ENCODE measurements at places on chromosomes 7 and 10.

- DNase-seq: no peak
These were observed 163.7 kb downstream of the SRPK2 start for GRCh38 chr7:105224884-105225651.

DNA sequence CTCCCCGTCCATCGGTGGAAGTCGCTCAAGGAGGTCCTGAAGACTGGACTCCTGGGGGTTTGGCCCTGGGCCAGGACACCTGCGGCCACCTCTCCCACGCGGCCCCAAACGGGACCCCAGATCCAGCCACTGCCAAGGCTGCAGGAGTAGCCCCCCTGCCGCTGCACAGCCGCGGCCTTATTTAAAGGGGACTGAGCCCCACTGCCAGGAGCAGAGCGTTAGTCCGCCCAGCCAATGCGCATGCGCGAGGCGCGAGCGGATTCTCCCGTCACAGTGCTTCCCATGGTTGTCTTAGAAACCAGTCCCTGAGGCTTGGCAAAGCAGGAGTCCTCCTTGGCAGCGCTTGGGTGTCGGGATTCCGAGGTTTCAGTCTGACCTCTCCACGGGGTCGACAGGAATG lies 320.0 kb downstream of the ZNF716 start:
- no peak for DNase-seq

DNA sequence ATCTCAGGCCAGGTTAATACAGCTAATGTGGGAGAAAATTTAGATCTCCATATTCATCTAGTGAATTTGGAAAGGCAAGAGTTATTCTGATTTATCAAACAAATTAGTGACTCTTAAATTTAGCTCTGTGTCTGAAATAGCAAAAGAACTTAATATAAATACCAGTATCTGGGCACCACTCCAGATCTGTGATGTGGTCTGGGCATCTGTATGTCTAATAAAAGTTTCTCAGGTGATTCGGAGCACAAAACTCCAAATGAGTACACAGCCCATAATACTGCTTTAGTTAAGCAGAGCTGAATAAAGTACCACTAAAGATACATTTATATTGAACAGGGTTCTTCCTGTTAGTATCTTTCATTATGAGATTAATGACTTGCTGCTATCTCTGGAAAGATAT lies 261.4 kb downstream of the BAMBI start:
- no peak for DNase-seq

DNA sequence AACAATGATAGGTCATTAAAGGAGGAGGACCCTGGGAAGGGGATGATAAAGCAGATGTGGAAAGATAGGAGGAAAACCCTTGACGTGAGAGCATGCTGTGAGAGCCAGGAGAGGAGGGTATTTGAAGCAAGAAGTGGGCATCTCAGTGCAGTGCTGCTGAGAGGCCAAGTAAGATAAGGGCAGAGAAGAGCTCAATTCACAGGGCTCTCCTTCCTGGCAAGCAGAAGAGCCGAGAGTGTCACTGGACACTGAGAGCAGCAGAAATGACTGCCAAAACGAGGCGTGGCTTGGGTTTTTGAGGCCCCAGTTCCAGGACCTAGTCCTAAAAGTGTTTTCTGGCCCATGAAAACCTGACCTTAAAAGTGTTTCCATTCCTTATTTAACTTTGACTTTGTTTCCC lies 213.5 kb downstream of the LHFPL3 start:
- DNase-seq: no peak

GRCh38 chr7:40680657-40681056 lies 545.9 kb downstream of the SUGCT start:
- DNase-seq: no peak

DNA sequence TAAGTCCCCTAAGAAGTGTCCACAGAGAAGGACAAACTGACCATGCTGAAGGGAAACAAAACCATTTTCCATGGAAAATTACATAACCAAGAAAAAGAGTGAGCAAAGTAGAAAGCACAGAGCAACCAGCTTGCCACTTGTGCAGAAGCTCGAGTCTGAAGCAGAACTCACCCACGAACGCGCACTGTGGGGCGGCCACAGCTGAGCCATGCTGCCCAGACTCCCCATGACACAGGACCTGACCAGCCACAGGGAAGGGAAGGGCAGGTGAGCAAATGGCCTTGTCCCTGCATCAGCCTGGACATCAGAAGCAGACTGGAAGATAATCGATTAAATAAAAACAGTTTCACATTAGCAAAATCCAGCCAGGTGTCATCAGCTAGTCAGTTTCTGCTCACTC lies 95.7 kb downstream of the TCERG1L start:
- no peak for DNase-seq

GRCh38 chr7:140446467-140446866 lies 32.8 kb downstream of the MKRN1 start:
- no peak for DNase-seq

DNA sequence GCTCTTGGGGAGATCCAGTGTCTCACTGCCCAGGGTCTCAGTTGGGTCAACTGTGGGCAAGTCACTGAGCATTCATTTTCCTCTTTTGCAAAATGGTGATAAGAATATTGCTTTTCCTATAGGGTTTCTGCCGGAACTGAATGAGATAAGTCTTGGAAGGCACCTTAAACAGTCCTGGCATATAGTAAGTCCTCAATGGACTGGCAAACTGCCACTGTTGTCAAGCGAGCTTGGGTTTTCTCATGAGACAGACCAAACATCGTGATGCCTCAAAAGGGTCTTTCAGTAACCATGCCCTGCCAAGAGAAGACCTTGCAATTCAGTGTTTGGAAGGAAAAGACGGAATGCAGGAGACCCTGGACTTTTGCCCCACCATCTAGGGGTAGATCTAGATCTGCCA lies 251.5 kb downstream of the WDR11 start:
- no peak for DNase-seq

DNA sequence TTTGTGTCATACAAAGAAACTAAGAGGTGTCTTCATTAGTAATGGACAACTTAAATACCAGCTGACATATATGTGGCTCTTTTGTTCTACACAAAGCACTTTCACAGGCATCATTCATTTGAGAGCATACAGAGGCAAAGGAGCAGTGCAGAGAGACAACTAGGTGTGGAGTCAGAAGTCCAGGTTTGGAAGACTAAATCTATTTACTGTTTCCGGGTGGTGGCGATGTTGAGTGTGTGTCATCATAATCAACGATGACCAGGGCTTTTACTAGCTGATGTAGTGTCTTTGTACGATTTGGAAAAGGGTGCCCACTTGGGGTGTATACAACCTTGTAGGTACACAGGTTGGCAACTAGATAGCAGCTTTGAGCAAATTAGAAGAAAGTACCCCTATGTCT lies 195.5 kb upstream of the CCDC6 start:
- no peak for DNase-seq

GRCh38 chr7:2993868-2994267 lies 49.8 kb downstream of the CARD11 start:
- no peak for DNase-seq
